ENCODE measurements at places on chromosomes 6 and 20.

DNA sequence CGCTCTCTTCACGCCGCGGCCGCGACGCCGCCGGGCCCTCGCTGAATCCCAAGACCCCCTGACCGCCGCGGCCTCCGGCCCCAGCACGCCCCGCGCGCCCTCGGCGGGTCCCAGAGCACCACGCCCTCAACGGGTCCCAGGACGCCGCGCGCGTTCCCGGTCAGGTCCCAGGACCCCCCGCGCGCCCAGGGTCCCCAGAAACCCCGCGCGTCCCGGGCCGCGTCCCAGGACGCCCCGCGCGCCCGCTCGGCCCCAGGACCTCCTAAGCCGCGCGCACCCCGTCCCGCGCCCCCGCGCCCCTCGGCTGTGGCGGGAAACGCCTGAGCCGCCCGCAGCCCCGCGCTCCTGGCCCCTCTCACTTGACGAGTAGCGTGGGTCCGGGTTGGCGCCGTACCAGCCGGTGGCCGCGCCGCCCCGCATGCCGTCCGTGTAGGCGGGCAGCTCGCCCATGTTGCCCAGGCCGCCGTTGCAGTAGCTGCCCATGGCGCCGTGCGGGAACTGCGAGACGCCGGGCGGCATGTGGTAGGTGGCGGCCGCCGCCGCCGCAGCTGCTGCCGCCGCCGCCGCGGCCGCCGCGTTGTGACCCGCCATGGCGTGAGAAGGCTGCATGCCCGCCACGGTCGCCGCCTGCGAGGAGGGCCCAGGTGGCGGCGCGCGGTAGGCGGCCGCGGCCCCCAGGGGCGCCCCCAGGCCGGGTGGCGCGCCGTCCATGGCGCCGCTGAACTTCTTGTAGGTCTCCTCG, 556 bp downstream of the NKX2-4 start:
- peak; percentile 50 for DNase-seq

DNA sequence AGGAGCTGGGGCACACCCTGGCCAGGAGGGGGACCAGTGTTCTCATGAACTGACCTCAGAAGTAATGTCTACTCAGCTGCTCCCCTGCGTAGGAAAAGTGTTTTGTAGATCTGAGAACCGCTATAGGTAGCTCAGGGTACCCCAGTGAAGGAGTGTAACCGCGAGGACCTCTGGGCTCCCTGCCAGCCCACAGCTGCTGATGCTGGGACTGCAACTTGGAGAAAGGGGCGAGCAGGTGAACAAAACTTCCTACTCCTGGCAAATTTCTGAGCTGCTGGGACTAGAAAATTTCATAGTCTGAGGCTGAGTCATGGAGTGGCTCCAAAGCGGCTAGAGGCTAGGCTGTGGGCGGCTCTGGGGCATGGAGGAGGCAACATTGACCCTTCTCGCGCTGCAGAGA, 51.9 kb downstream of the PYGB start:
- DNase-seq: no peak

GRCh38 chr6:112827793-112828192, 480.7 kb downstream of the RFPL4B start:
- DNase-seq: no peak

GRCh38 chr6:139334806-139335446, 39.5 kb downstream of the CITED2 start:
- DNase-seq: no peak

GRCh38 chr6:25882051-25882496, 8.0 kb upstream of the SLC17A3 start:
- peak; percentile 54 for DNase-seq

- DNase-seq: no peak
Measured at GRCh38 chr6:21804941-21805610, 211.5 kb downstream of the SOX4 start.

DNA sequence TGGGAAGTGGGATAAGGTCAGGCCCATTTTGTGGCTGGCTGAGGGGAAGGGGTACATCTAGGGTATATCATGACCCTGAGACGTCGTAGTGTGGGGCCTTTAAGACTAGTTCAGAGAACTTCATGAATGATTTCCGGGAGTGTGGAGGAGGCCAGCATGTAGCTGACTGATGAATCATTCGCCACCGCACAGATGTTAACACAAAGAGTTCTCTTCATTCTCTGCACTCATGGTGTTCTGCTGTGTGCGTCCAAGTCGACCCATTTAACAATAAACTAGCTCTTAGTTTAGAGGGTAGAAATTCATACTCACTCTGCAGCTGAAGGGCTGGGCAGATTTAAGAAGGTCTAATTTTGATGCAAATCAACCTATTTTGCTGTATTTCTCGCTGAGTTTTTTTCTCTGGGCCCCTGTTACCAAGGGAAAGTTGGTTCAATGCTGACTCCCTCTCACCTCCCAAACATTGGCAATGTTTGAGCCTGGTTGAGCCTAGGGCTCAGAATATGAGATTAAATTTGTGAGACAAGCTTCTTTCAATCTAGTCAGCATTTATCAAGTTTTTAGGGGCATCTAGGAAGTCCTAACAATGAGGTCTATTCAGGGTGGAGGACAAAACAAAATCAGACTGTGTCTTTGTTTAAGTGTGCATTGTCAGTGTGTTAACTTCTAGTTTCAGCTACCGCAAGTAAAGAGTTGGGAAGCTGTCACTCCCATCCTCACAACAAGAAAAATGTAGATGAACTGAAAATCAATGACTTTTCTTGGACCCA, 106.8 kb upstream of the CBLN4 start:
- DNase-seq: no peak

DNA sequence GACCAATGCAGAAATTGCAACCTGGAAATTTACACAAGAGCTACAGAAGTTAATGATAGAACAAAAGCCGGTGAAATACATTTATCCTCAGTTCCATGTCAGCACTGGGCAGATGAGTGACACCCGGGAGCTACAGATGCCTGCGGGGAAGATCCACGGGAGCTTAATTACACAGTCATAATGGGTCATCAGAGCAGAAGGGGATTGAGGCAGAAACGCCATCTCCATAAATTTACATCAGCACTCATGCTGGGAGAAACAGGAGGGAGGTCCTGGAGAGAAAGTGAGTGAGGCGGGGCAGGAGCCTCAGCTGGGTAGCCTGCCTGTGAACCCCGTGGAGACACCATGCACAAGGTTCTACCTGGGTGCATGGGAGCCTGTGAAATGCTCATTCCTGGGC, 37.6 kb upstream of the CST7 start:
- no peak for DNase-seq

DNA sequence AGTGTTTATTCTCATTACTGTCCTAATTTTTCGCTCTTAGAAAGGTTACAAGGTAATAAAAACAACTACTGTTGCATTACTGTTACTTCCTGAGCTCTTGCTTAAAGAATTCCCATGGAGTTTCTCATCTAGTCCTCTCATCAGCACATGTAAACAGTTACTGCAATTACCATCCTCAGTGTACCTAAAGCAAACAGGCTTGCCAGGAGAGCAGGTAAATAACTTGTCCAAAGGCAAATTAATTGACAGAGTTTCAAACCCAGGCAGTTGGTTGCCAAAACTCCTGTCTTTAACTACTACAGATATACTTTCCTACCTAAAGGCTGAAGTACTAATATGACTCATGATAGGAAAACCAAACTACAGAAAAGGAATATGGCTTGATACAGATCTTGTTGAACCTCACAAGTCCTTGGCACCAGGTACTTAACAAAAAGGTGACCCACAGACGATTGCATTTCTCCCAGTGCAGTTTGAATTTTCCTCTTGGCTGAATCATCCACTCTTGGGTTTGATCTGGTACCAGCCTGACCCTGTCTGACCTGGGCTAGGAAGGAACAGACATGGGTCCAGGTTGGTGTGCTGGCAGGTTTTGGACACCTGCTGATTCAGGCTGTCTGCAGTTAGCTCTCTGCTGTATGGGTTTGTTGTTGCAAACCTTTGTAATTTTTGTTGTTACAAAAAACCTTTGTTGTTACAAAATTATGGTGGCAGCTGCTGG, 153.0 kb downstream of the CFAP61 start:
- no peak for DNase-seq

Measured in activated naive CD8-positive, alpha-beta T cell treated with anti-CD3 and anti-CD28 coated beads, Interleukin-2, amount 10 ng/mL, durations not matched to agents 7 days and 5 days (primary cell).